ENCODE measurements at places on chromosomes 6 and 20.

DNA sequence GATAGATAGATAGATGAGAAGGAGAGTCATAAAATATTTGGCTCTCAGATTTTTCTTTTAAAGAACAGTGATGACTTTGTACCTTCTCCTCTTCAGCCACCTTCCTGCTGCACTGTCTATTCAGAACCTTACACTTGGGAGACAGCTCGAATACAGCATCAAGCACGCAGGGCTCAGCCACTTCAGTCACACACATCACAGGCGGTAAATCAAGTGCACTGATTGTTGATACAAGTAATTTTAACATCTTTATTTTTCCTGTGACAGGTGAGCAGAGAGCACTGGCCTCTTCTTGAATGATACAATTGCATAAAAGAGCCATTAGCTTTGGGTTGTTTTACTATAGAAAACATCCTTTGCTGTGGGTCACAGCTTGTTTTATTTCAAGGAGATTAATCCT is 1118.5 kb upstream of the EYS start:
- no peak for DNase-seq

- DNase-seq = no peak
Observed at GRCh38 chr6:72422171-72422570, 199.7 kb upstream of the KCNQ5 start.

DNA sequence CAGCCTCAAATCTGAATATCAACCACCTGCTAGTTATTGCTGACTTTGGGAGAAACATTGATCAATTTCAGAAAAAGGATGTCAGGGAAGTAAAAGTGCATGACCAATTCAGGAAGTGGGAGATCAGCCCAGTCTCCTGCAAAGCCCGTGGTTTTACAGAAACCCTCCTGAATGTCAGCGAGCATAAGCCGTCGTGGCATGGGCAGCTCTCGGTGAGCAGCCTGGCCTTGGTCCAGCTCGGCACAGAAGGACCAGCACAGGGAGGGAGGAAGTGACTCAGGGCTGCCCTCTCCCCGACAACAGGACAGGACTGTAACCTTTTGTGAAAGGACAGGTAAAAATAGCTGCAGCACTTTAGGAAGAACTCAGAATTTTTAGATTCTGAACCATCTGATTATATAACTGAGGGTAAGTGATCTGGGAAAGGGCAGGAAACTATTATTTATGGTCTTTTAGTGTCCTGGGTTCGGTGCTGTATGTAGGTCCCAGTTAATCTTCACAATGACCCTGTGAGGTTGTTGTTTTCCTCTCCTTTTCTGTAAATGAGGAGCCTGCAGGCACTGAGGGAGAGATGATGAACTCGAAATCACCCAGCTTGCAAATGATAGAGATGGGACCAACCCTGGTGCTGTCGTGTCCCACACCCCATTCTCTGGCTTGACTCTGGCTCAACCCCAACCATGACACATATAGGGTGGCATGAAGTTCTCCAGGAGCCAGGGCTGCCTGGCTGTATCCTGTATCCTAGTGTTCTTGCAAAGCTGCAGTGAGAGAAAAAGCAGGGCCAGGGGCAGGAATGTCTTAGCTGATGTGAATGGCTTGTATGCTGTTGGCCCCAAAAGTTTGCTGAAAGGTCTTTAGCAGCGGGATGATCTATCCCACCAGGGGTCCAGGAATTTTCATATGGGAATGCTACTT is 37.6 kb downstream of the NRN1 start:
- no peak for DNase-seq

- DNase-seq = no peak
Observed at GRCh38 chr6:39181333-39181732, 47.9 kb downstream of the KCNK5 start.

DNA sequence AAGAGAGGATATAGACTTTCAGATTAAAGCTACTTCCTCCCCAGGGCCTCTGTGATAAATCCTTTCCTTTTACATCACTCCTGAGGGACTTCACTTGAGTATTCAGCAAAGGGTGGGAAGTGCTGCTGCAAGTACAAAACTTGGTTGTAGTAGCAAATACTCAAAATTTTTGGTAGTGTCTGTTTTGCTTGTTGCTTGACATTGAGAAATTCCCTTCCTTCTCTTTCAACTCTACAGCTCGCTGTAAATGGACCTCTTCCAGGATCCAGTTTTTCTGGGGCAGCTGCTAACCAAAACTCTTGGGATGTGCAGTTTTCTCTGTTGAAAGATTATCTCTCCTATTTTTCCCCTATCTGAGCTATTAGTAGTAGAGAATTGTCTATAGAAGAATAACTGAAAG is 472.0 kb downstream of the CD109 start:
- no peak for DNase-seq

GRCh38 chr20:20831794-20832193 is 119.3 kb upstream of the RALGAPA2 start:
- no peak for DNase-seq

GRCh38 chr20:43188234-43188653 is 1.5 kb downstream of the PTPRT start:
- no peak for DNase-seq

GRCh38 chr20:50041246-50041873 is 58.6 kb downstream of the SNAI1 start:
- no peak for DNase-seq

Measured in hypothalamus (tissue), 51 donors.